GM12892 (cell line): ENCODE measurements at places on chromosomes 6 and 20.

DNA sequence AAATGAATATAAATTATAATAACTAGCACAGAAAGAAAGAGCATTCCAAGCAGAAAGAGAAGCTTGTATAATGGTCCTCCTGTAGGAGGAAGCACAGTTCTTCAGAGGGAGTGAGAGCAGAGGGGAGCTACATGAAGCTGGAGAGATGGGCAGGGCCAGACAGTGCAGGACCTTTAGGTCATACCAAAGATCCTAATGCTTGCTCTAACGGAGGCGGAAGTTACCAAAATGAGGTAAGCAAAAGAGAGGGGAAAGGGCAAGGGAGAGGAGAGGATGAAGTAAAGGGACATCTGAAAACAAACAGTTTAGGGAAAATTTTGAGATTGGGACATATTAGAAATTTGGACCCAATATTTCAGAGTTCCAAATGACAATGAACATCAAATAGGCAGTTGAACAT, 50.2 kb downstream of the HBS1L start:
- no peak for DNase-seq

- DNase-seq, result no peak
Observed at GRCh38 chr6:161578478-161578877, 304.6 kb upstream of the AGPAT4 start.

- no peak for DNase-seq
Observed at GRCh38 chr20:38229376-38230252, 30.9 kb downstream of the KIAA1755 start.

GRCh38 chr20:25237610-25238318, 10.1 kb upstream of the PYGB start:
- DNase-seq, result no peak

- no peak for DNase-seq
Observed at GRCh38 chr20:57548177-57549058, 12.5 kb upstream of the PCK1 start.

GRCh38 chr6:19377722-19378121, 459.4 kb upstream of the ID4 start:
- DNase-seq, result no peak

GRCh38 chr6:160462551-160463109, 114.5 kb downstream of the SLC22A3 start:
- peak; percentile 5 for DNase-seq

- no peak for DNase-seq
Observed at GRCh38 chr6:143361536-143362191, 88.8 kb downstream of the ADAT2 start.

- DNase-seq, result no peak
Observed at GRCh38 chr6:142702501-142703460, 242.2 kb downstream of the HIVEP2 start.

- no peak for DNase-seq
Observed at GRCh38 chr6:131823276-131823902, 15.6 kb downstream of the ENPP1 start.

DNA sequence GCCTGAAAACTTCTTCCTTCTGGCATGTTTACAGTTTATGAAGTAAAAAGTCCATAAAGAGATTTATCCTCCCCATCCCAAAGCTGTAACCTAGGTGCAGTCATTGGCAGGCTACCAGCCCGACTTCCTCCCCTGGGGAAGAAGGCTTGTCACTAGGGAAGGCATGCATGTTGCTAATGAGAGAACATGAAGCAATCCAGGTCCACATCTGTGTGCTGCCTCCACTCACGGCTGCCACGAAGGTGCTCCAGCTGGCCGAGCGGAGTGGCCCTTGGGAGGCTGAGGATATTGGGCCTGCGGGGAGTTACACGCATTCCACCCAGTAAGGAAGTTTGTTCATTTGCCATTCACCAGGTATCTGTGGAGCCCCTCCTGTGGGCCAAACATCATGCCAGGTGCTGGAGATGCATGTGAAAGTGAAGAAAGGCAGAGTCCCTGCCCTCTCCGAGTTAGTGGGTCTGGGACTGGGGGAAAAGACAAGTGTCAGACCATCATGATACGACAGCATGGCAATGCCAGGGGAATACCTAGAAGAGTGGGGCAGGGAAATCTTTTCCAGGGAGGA, 257.0 kb downstream of the NRN1 start:
- no peak for DNase-seq

GRCh38 chr6:150142670-150143515, at the start of gene PPP1R14C:
TSS of gene PPP1R14C (plus strand) at chr6:150143044. CDS start at chr6:150143193, 149 bp downstream.
- DNase-seq, result peak; percentile 10

GRCh38 chr20:63089051-63089907, 82.5 kb upstream of the BHLHE23 start:
- no peak for DNase-seq

DNA sequence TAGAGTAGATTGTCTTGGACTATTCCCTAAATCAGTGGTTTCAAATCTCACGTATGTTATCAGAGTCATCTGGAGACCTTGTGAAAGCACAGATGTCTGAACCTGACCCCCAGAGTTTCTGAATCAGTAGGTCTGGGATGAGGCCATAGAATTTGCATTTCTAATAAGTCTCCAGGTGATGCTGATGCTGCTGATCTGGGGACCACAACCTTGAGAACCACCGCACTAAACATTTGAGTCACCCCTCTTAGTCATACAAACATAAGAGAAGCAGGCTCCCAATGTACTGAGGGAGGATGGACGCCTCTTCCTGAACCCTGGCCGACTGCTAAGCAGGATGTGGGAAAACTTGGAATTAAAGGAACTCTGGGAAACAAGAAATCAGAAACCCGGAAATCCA, 187.8 kb upstream of the PRDM1 start:
- DNase-seq, result no peak

- no peak for DNase-seq
Observed at GRCh38 chr6:122953766-122954165, 42.3 kb upstream of the CLVS2 start.

DNA sequence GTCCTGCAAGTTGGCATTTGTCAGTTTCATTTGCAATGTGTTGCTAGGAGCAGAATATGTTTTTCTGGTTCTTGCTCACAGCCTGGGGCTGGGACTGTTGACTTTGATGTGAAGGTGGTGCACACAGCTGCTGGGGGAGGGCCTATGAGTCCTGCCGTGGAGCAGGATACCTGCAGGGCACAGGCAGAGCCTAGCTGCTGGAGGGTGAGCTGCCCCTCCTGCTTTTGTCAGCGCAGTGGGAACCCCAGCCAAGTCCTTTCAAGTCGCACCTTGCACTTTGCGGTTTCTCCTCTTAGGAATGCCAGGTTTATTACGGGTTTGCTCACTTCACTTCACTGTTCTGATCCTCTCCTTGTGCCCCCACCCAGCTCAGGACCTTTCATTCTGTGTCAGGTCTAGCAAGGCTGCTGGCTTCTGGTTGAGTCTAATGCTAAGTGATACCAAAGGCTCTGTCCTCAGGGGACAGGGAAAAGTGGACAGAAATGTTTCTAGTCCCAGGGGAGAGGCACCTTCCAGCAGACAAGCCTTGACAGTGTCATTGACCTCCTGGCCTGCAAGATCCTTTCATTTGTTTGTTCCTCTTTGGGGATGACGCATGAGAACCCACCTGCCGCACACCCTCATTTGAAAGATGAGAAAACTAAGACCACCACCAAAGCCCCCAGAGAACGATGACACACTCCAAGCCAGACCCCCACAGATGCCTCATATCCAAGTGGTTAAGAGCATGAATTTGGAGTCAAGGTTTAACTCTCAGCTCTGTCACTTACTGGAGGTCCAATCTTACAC, 2.7 kb upstream of the SPO11 start:
- DNase-seq, result no peak

- no peak for DNase-seq
Observed at GRCh38 chr6:163831736-163832135, 417.2 kb downstream of the QKI start.

DNA sequence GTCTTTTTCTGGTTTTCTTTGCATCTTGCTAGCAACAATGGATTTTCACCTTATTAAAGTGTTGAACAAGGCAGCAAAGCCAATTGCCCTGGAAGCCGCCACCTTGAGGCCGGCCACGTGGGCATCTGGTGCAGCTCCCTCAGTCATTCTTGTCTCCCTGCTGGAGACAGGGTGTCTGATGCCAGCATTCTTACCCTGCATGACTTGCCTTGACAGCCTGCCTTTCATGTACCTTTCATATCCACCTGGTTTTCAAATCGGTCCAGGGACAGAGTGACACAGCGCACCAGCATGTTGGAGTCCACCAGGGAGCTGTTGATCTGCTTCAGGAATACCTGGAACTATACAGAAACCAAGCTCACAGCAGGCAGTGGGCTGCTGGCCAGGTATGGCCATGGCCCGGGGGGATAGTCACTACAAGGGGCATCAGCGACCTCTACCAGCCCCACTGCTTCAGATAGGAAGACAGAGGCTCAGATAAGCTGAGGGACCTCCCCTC, 49.8 kb downstream of the MYH7B start:
- DNase-seq, result no peak

DNA sequence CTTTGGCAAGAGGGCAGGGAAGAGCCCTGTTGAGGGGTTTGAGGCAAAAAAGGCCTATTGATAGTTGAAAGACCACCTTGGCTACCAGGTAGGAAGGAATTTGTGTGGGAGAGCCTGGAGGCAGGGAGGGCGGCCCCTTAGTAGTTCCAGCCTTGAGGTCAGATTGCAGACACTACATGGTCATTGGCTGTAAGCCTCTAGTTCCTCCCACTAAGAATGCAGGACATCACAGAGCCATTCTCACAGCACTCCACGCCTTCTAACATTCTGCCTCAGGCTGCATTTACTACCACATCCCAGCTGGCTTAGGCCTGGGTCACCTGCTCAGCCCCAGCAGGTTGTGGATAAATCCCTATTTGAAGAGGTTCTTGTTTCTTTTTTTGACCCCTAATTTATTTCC, 91.0 kb upstream of the SNX9 start:
- no peak for DNase-seq

- DNase-seq, result no peak
Observed at GRCh38 chr6:90918361-90918760, 331.5 kb upstream of the MAP3K7 start.

GRCh38 chr20:62111148-62111547, 11.1 kb upstream of the LSM14B start:
- DNase-seq, result no peak

GRCh38 chr6:152189736-152190135, 382.3 kb downstream of the ESR1 start:
- no peak for DNase-seq

DNA sequence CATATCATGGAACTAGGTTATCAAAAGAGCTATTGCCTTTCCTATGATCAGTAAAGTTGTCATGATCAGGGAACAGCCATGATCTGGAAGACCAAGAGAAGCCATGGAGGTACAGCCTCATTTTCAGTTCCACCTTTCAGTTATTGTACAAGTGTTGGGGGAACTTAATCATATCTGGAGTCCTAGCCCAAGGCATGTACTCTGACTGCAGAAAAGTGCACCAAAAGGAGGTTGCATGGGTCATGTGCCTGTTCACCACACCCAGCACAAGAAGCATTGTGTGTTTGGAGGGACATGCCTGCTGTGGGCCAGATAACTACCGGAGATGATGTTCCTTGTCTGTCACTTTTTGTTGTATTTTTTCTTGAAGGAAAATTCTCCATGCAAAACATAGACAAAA, 185.8 kb upstream of the MAN1A1 start:
- DNase-seq, result no peak
